ENCODE measurements at places on chromosomes 1 and 21.

DNA sequence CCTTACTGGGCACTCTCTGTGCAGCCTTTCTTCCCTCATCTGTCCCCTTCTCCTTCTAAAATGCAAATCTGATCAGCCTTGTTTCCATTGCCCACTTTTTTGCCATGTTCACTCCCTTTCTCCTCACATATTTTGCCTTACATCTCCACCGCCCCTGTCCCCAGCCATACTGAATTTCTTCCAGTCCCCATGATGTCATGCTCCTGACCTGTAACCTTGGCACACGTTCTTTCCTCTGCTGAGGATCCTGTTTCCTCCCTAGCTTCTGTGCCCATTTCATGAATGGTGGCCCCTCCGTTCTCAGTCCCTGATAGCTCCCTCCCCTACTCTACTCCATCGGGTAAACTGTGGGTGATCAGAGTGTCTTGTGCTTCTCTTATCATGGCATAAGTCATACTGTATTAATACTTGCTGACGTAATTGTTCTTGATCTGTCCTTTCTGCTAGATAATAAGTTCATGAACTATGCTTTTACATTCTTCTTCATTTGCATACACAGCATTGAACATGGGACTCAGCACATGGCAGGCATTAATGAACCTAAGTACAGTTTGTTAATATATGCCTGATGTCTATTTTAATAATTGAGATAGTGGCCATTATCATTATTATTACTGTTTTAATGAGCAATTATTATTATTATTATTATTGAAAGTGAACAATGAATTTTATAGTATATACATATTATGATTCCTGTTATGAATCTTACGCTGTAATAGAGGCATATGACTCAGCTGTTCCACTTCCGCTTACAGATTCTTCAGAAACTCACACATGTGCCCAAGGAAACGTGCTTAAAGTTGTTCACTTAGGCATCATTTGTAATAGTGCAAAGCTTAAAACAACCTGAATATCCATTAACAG lies 28.5 kb downstream of the MAP3K21 start:
- no peak for DNase-seq

DNA sequence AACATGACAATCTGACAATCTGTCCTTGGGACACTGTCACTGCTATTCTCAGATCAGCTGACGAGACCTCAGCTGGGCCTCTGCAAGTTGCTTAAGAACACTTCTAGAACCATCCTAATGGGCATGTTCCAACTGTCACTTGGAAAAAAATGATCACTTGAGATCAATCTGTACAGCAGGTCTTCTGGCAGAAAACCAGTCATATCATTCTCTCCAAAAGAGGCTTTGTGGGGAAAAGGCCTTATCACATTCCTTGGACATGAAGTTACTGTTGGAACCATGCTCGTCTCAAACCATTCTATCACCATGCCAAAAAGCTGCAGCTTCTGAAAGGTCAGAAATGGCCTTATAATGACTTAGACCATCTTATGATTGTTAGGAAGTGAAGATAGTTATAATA lies 744.2 kb downstream of the USP25 start:
- no peak for DNase-seq

DNA sequence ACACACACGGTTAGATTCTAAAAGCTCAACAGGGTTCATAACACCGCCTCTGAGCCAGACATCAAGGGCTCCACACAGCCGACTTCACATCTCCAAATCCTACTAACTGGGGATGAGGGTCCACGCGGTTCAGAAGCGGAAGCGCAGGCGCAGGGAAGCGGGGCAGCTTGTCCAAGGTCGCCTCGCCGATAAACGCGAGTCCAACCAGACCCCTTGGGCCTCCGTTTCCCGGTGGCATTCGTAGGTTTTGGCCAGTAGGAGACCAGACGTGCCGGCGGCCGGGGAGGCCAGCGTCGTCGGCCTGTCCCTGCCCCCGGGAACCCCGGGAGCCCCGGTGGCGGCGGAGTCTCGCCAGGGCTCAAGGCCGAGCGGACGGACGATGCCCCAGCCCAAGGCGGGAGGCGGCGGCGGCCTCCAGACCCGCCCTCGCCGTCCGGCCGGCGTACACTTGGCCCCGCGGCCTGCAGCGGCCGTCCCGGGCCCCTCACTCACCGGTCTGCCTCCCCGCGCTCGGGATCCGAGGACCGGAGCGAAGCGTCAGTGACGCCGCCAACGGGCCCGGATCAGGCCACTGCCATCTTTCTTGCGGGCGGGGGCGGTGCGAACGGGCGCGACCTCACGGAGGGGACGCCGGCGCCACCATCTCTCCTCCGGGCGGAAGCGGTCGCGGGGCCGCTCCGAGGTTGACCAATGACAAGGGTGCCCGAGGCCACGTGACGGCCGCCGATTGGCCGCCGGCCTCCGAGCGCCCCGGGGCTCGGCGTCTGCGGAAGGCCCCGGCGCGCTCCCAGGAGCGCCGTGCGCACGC lies at the start of gene SDF4:
SDF4 (minus strand) TSS at position 602 of the 808 bp plus-strand sequence. CDS start 3,229 bp downstream, outside the sequence.
- peak; percentile 96 for DNase-seq

DNA sequence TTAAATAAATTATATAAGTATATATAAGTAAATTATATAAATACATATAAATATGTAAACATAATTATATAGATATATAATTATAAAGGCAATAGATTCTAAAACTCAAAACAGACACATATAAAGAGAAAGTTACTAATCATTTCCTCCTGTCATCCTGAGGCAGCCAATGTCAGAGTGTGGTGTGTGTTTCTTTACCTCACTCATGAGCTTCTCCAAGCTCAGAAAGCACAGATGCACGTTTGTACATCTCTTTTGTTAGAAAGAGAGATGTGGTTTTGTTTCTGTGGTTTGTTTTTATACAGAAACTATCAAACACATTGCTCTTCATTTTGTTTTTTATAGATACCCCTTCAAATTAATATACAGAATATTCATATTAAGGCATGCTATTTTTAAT lies 594.8 kb downstream of the USP25 start:
- no peak for DNase-seq

GRCh38 chr1:206445116-206445515 lies 25.2 kb upstream of the IKBKE start:
- DNase-seq: no peak

GRCh38 chr1:225343618-225344017 lies 84.2 kb downstream of the LBR start:
- no peak for DNase-seq

GRCh38 chr1:101191049-101191448 lies 45.8 kb upstream of the S1PR1 start:
- DNase-seq: no peak

- DNase-seq: no peak
Observed at GRCh38 chr1:30321996-30322858, 401.2 kb downstream of the MATN1 start.

- DNase-seq: no peak
Observed at GRCh38 chr1:53111073-53111556, 31.3 kb downstream of the SLC1A7 start.

- DNase-seq: no peak
Observed at GRCh38 chr1:194071205-194071604, 884.8 kb upstream of the B3GALT2 start.

DNA sequence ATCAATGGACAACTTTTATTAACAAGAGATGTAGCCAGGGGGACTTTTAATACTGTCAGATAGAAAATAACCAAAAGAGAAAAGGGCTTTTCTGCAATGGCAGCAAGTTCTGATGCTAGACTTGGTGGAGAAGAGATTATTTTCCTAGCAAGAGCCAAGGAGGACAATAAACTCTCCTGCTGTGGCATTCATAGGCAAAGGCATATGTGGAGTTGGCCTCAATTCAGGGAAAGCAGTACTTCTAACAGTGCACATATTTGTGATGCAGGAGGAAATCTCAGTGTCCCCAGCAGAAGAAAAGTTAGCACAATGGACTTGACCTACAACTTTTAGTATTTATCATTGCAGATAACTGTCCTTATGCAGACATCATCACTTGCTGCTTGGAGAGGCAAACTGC lies 75.1 kb upstream of the GRIK1 start:
- DNase-seq: no peak

DNA sequence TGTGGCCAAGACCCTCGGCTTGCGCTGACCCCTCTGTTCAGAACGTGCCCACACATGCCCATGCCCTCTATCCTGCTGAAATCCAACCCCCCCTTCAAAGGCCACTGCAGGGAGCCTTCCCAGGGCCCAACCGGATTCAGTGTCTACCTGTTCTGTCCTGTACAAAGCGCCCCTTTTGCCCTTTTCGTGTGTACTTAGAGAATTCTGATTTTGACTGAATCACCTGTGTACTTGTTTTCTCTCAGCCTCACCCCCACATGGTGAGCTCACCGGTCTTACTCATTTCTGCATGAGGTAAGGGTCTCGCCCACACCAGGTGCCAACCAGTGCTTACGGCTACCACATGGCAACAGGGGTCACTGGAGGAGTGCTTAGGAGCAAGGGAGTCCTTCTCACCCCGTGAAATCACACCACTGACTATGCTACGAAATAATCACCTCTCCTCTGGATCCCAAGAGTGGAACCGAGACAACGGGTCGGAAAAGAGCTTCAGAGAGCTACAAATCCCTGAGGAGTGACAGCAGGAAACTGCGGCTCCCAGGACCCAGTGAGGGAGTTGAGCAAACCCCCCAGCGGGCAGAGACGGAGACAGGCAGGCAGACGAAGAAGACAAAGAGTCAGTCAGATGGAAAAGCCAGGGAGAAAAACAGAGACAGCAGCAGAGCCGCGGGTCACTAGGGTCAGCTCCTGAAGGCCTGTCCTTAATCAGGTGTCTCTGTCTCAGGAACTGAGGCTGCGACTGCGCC lies 2.1 kb upstream of the S100A2 start:
- DNase-seq: peak; percentile 95

DNA sequence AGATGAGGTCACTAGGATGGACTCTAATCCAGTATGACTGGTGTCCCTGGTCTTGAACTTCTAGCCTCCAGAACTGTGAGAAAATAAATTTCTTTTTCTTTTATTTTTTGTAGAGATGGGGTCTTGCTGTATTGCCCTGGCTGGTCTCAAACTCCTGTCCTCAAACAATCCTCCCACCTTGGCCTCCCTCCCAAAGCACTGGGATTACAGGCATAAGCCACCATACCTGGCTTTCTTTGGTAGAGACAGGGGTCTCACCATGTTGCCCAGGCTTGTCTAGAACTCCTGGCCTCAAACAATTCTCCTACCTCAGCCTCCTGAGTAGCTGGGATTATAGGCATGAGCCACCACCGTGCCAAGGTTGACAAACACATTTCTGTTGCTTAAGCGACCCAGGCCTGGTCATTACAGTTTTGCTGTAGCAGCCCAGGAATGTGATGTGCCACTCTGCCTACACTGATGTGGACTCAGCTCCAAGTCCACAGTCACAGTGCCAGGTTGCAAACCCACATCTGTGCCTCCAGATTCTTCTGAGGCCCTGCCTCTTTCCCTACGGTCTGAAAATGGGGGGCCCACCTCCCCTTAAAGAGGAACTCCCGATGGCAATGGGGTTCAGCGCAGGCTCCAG lies 15.9 kb downstream of the PYCR2 start:
- no peak for DNase-seq

GRCh38 chr1:16392740-16393569 lies 25.9 kb downstream of the SZRD1 start:
- no peak for DNase-seq

GRCh38 chr21:33293136-33293535 lies 27.0 kb downstream of the IL10RB start:
- no peak for DNase-seq

- no peak for DNase-seq
Observed at GRCh38 chr1:147236959-147237791, 5.3 kb upstream of the CHD1L start.

- DNase-seq: no peak
Observed at GRCh38 chr1:225767634-225768540, 9.7 kb upstream of the SRP9 start.

GRCh38 chr1:46969014-46969619 lies 27.8 kb upstream of the CYP4A11 start:
- DNase-seq: no peak
